ENCODE measurements at places on chromosomes 3 and 15.

GRCh38 chr3:9183011-9183410, 66.4 kb downstream of the SRGAP3 start:
- DNase-seq = no peak

- DNase-seq = no peak
Measured at GRCh38 chr3:131370935-131371687, 10.5 kb upstream of the NUDT16 start.

- no peak for DNase-seq
Measured at GRCh38 chr15:69861331-69862171, 236.2 kb downstream of the TLE3 start.

GRCh38 chr3:114902691-114903101, 244.4 kb downstream of the ZBTB20 start:
- no peak for DNase-seq

DNA sequence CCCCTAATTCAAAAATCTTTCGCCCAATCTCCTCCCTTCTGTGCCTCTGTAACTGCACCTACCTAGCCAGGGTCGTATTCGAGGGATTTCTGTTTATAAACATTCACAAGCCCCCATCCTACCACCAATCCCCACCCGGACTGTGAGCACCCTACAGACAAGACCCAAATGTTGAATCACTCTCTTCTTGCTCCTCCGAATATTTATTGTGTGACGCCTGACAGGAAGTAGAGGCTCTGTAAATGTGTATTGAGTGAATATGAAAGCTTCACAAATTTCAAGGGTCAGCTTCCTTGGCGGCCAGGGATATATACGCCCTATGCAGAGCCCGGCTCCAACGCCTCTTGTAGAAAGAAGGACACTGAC, 1.6 kb downstream of the BDH1 start:
- DNase-seq = no peak

DNA sequence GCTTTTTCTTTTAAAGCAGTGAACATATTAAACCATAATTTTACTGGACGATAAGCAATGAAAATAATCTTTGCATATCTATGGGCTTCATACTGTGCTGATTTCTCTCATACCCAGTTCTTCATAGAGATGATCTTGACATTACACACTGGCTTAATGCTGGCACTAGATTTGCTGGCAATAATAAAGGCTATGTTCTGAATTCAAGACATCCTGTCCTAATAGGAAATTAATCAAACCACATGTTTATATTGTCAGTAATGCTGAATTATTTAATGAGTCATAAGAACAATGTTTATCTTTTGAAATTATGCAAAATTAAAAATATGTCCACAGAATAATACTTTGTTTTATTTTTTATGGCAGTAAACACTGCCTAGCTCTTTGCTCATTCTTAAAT, 643.2 kb downstream of the OTOL1 start:
- no peak for DNase-seq

DNA sequence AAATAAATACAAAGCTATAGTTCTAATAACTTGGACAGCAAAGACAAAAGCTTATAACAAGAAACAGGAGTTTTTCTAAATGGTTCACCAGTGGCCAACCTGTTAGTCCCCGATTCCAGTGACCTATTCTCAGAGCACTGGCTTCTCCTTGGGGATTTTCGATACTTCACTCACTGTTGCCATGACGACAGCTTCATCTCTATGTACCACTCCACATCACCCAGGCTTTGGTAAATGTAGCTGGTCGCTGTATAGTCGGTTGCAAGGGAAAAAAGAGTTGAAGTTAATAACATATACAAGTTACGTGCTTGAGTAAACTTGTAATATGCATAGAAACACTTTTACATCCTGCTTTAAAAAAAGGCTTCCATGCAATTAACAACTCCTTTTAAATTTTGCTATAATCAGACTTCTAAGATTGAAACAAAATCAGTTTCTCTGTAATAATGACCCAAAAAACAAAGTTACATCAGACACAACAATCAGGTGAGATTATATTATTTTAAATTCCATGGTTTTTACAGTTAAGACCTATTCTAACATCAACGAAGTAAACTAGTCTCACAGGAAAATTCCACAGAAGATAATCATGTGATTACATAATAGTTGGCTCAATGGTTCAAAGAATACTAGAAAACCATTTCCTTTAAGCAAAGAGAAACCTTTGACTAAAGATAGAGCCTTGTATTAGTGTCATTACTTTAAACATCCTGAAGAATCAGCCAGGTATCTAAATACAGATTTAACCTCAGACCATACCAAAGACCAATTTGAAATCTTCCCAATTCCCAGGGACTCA, 2.9 kb downstream of the CCNL1 start:
- DNase-seq = no peak

GRCh38 chr3:47872916-47873315, 70.0 kb downstream of the DHX30 start:
- no peak for DNase-seq

DNA sequence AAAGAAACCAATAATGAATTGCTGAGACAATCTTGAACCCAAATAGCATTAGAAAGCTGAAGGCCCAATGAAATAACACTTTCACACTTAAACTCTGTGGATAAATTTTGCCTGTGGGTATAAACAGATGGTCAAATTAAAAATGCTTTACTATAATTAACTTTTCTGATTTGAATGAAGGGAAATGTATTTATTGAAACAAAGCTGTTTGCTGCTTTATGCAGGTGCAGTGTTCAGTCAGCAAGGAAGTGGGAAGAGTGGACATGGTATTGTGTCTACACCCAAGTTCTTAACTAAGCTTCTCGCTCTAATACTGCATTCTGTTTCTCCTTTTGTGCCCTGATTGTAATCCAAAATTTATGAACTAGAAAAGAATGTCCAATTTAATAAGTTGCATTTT, 31.8 kb downstream of the NME9 start:
- DNase-seq = no peak

- no peak for DNase-seq
Measured at GRCh38 chr15:39624806-39625205, 43.9 kb downstream of the THBS1 start.

DNA sequence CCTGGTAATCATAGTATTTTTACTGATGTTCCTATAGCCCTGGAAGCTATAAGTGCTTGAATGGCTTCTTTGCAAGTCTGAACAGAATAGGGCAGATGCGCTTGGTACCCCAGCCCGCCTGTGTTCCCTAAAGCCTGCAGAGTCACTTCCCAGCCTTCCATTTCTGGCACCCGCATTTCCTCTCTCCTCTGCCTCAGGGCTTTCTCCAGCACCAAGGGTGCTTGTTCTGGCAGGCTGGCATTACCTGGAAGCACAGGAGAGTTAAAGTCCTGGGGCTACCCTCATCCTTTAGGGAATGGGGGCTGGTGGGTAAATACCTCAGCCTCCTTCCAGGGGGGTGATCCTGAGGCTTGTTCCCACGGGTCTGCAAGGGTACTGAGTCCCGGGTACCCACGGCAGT, 7.4 kb upstream of the CHRNA3 start:
- no peak for DNase-seq

- no peak for DNase-seq
Measured at GRCh38 chr3:32818970-32819511, 1.2 kb downstream of the TRIM71 start.

DNA sequence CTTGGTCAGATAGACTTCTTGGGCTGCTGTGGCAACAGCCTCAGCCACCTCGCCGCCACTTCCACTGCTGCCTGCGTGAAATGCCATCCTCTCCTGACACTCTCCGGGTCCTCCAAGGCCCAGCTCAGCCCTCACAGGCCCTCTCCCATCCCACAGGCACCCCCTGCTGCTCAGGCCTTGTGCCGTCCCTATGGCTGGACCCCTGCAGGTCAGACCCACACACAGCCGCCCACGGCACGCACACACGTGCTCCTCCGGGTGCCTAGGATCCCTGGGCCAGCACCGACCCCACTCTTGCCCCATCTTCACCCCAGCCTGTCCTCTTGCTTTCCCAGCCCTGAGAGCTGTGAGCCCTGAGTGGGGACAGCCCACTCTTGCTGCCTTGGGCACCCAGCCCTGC, 19.7 kb downstream of the CFAP100 start:
- no peak for DNase-seq

DNA sequence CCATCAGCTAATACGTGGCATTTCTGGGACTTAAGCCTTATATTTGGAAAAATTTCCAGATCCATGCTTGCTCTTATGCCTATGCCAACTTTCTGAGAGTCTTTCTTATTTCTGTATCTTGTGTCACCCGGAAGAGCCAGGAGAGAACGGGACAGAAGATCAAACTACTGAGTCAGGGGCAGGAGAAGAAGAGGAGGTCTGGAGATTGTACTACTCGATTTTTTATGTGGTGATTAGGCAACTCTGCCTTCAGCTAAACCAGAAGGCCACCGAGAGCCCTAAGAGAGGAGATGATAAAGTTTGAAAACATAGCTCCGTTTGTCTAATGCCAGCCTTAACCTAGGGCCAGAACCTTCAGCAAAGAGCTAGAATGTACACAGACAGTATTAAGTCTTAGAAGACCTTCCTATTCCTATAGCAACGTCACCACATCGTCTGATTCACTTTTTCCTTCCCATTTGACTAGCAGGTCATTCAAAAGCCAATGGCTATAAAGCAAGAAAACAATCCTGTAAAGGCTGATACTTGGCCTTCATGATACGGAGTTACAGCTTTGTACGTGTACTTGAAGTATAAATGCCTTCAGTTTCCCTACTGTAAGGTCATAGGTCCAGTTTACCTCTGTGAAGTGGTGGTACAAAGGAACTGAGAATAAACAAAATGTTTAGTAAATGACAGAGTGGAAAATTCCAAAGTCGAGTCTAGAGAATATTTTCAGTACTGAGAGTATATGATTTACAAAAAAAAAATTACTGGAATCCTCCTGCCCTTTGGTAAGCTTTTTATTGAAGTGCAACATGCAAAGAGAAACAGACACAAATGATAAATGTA, 96.1 kb upstream of the ICE2 start:
- DNase-seq = no peak

- no peak for DNase-seq
Measured at GRCh38 chr15:54707805-54708752, 488.7 kb downstream of the RSL24D1 start.

DNA sequence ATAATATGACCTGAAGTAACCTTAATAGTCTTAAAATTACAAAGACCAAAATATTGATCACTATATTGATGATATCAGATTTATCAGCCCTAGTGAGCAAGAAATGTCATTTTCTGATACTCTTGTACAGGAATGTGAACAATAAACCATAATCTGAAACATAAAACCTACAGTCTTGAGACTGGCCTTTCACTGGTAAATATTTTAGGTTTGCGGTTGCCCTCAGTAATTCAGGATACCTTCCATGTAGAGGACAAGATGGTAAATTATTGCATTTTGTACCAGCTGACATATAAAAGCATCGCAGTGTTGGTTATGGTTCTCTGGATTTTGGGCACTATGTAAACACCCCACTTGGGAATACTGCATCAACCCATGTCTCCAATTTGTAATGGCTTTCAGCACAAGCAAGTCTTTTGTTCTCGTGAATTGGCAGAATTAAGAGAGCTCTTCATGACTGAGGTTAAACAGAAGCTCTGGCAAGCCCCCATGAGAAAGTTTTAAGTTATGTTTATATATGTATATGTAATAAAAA, 128.5 kb downstream of the LMLN start:
- no peak for DNase-seq

- DNase-seq = no peak
Measured at GRCh38 chr3:17951241-17951640, 208.8 kb upstream of the TBC1D5 start.

- DNase-seq = no peak
Measured at GRCh38 chr15:99453637-99454030, 112.2 kb upstream of the MEF2A start.

GRCh38 chr3:185089343-185089742, 63.5 kb downstream of the C3orf70 start:
- DNase-seq = no peak

DNA sequence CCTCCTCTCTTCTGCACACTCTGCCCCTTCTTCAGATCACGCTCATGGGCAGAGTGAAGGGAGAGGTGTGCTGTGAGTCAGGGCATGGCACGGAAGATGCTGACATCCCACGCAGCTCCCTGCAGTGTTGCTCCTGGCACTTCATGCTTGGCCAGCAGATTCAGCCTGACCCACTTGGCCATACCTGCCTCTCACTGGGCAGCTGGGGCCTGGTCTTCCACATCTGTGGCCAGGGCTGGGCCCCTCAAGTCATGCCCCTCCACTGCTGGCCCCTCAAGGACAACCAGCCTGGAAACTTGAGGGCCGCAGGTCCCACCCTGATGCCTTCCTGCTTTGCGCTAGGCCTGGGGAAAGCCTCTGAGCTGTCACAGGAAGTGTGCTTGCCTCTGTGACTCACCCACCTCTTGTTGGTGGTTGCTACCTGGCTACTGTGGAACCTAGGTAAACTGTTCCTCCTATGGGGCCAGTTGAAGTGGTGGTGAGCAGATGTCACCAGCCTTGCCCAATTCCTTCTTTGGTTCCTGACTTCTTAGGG, 48.7 kb downstream of the BSN start:
- no peak for DNase-seq

GRCh38 chr3:20930034-20930433, 744.0 kb upstream of the SGO1 start:
- DNase-seq = peak; percentile 1

- no peak for DNase-seq
Measured at GRCh38 chr15:98738689-98739401, 90.5 kb downstream of the IGF1R start.

DNA sequence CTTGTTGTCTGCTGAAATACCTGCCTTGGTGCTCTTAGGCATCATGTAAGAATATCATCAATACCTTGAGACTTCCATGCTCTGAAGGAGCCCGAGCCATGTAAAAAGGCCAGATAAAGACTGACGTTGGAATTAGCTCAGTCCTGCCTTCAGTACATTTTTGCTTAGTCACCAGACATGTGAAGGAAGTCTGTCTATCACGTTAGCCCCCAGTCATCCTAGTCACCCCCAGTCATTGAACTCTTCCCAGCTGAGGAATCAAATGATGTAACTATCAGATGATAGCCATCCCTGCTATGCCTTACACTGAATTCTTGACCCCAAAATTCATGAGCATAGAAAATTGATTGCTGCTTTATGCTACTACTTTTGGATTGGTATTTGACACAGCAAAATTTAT, 351.2 kb upstream of the SGO1 start:
- DNase-seq = no peak

GRCh38 chr3:40170395-40170794, 139.1 kb upstream of the EIF1B start:
- DNase-seq = no peak

DNA sequence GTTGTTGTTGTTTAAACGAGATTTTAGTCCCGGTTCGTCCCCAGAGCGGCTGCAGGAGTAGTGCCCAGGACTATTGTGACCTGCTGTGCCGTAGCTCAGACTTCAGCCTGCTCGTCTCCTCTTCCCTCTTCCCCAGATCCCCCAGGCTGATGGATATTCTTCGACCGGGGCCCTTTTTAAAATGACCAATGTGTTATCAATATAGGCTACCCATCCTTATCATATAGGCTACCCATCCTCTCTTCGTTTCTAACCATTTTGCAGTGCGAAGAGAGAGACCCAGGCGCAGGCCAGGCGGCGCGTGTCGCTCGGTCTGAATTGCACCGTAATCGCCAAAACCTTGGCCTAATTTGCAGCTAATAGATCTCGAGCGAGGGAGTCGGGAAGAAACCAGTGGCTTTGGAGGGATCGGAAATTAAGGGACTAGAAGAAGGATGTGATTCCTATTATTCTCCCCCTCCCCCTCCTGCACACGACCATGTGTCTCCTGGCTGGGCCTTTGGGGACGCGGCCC, 23.0 kb downstream of the NR2F2 start:
- DNase-seq = no peak

GRCh38 chr3:71582036-71582611, 1.4 kb downstream of the FOXP1 start:
- peak; percentile 91 for DNase-seq
